AG09309 (cell line): ENCODE measurements at places on chromosomes 1 and 21.

DNA sequence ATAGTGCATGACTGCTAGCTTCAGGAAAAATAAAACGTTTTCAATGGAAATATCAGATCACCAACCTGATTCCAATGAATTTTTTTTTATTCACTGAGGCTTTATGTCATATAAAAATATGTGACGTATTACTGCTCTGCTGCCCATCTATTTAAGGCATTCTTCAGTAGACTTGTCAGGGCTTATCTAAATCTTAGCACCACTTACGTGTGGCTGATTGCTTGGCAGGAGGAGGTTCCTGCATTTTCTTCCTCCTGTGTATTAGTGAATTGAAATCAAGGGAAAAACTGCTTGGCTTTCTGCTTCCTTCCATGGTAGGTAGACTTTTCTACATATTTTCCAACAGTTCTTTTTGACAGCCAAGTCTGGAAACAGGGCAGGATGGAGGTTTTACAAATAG is 80.3 kb downstream of the ROR1 start:
- no peak for DNase-seq

GRCh38 chr1:89660224-89661061 is 27.5 kb downstream of the LRRC8C start:
- DNase-seq: no peak

GRCh38 chr1:10528066-10529014 is 53.6 kb downstream of the PEX14 start:
- DNase-seq: no peak

DNA sequence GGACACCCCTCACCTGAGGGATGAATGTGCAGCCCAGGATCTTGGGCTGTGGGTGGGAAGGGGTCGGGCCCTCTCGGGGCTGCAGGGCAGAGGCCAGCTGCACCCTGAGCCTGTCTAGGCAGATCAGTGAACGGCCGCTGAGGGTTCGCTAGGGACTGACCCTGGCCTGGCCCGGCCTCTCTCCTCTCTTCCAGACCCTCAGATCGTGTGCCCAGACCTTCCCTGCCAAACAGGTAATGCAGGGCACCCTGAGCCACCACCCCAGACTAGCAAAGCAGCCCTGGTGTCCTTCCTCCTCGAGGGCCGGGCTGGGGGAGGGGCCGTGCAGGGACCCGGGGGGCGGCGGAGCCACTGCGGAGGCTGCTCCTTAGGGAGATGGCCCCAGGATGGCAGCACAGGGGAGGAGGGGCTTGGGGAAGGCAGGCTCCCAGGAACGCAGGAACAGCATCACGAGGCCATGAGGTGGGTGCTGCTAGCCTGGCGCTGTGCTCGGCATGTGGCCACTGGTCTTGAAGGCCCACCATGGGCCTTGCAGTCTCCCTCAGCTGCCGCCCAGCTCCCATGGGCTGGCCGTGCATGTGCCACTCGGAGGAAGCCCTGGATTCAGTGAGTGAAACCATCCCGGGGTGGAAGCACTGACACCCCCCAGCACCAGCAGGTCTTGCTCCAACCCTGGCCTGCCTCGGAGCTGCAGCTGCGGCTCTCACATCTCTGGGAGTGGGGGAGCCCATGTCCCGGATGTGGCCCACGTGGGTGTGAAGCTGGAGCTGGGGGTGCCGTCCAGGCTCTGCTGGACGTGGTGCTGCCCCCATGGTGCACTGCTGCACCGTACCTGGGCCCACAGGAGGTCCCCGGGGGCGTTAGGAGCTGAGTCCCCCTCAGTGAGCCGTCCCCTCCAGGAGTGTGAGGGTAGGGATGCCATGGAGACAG is 28.7 kb downstream of the COL6A2 start:
- DNase-seq: no peak

GRCh38 chr21:32978331-32979270 is 47.1 kb upstream of the OLIG2 start:
- no peak for DNase-seq

GRCh38 chr21:42746240-42746592 is 92.8 kb downstream of the PDE9A start:
- DNase-seq: no peak

DNA sequence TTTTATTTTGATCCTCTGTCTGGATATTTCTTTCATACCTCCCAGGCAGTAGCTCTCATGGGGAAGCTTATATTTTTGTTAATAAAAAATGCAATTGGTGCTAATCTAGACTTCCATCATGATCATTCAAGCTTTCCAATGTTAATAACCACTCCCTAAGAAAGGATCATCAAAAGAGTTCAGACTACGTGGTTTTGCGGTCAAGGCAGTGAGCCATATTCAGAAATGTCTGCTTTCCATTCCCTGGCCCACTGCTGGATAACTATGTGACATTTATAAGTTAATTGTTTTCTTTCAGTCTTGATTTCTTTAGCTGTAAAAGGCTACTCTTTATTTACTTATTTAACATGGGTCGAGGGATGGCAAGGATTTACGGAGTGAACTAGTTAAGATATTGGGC is 414.6 kb downstream of the LMO4 start:
- no peak for DNase-seq

DNA sequence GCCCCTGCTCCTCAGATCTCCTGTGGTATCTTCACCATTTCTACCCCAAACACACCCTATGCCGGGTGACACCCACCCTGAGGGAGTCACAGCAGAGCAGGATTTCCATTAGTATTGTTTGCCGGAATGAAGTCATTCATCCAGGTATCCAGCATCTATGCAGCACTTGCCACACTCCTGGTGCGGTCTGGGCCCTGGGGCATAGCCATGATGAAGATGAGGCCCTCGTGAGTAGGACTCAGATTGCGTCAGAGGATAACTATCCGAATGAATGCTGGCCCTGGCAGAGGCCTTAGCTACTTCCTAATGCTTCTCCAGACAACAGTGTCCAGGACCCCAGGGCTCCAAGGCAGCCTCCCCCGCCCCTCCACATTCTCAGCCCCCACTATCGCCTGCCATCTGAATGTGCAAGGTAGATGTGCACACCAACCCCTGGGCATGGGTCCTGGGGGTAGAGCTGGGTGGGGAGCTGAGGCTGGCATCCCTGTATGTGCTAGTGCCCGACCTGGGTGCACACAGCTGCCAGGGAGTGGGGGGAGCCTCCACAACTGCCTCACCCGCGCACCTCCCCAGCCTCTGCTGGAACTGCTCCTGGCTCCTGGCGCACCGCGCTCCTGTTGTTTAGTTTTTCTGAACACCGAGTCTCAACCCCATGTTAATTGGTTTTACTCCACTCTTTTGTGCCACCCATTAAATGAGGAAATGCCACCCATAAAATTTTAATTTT is 25.5 kb upstream of the ZC3H12A start:
- no peak for DNase-seq

DNA sequence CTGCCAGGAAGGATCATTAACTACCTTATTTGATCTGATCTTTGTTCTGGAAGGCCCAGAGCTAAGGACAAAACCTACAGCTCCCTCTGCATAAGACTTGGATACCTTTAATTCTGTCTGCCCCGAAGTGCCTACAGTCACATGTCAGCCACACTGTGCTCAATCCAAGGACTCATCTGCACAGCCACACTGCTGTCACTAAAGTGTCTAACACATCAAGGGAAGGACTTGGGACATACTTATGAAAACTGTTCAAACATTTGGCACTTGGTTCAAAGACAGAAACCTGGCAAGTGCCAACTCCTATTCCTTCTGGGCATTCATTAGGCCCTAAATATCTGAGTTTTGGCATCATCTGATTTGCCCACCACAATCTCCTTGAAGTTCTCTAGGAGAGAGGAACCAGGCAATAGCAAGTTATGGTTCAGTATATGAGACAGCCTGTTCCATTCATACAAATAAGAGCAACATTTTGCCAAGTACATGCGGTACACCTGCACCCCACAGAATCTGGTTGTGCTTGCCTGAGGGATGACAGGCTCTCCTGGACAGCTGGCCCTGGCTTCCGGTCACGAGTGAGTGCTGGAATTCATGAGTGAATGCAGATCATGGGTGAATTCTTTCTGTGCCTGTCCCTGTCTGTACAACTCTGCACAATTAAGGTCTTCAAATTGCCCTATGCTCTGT is 105.9 kb downstream of the KCNK1 start:
- DNase-seq: no peak

GRCh38 chr21:27715131-27715530 is 748.2 kb upstream of the ADAMTS5 start:
- DNase-seq: no peak

DNA sequence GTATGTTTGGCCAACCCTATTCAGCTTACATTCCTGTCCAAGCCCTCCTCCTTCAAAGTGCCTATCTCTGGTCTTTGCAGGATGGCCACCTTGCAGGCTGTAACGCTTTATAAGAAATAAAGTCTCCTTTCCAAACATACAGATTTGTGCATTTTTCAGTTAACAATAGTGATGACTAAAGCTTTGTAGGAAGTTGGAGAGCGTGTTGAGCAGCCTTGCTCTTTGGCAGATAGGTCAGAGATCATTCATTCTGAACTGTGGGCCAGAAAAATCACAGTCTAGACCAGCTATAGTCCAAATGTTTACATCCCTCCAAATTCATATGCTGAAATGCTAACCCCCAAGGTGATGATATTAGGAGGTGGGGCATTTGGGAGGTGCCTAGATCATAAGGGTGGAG is 34.0 kb upstream of the FAM89A start:
- no peak for DNase-seq

GRCh38 chr1:59169703-59170102 is 127.2 kb upstream of the FGGY start:
- no peak for DNase-seq

DNA sequence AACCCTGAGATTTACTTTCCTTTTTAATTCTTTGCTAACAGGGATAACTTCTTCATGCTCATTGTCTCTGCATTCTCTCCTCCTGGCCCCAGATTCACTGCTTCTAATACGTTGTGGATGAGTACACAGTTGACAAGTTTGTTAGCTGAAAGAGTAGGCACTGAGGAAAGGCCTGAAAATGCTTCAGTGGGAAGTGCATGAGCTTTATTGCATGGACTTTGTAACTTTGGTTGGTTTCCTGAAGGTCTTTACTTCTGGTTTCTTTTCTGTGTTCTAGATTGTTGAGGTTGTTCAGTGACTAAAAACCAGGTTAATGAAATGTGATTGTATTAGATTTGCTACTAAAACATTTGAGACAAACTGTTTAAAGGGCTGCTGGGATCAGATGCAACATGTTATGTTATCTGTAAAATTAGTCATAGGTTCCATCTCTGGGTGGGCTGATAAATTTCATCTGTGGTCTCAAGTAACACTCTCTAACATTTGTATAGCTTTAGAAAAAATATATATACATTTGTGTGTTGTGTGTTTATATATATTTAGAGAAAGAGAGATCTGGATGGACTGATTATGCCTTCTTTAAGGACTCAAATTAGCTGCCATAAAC is 19.1 kb downstream of the LRIG2 start:
- no peak for DNase-seq

GRCh38 chr1:25912076-25912831 is 6.0 kb upstream of the STMN1 start:
- DNase-seq: no peak

DNA sequence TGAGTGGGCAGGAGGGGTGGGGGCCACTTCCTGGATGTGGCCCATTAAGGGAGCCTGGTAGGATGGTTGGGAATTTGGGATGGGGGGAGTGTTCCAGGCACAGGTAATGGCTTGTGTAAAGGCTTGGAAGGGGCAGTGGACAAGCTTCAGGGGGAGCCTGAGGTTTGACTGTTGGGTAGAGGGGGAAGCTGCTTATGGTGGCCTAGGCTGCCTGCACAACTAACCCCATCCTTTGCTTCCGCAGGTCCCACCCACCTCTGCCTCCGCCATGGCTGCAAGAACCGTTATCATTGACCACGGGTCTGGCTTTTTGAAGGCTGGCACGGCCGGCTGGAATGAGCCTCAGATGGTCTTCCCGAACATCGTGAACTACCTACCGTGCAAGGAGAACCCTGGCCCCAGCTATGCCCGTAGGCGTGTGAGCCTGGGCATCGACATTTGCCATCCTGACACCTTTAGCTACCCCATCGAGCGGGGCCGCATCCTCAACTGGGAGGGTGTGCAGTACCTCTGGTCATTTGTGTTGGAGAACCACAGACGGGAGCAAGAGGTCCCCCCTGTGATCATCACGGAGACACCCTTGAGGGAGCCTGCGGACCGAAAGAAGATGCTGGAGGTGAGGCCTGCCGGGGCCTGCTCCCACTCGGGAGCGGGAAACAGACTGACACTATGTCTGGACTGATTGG is 67.8 kb downstream of the ACTL8 start:
- DNase-seq: no peak

DNA sequence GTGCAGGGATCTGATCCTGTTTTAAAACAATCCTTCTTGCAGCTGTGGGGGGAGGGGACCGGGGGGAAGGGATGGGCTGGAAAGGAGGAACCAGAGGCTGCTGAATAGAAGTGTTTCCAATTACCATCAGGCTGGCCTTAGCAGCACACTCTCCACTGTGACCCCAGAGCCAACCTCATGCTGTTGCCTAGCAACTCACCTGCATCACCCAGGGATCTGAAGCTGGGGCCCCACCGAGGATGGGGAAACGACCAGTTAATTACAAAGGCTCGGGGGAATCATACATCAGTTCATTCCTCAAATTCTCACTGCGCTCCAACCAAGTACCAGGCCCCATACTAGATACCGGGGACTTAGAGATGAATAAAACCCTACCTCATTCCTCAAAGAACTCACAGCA is 11.9 kb upstream of the GPX7 start:
- no peak for DNase-seq

DNA sequence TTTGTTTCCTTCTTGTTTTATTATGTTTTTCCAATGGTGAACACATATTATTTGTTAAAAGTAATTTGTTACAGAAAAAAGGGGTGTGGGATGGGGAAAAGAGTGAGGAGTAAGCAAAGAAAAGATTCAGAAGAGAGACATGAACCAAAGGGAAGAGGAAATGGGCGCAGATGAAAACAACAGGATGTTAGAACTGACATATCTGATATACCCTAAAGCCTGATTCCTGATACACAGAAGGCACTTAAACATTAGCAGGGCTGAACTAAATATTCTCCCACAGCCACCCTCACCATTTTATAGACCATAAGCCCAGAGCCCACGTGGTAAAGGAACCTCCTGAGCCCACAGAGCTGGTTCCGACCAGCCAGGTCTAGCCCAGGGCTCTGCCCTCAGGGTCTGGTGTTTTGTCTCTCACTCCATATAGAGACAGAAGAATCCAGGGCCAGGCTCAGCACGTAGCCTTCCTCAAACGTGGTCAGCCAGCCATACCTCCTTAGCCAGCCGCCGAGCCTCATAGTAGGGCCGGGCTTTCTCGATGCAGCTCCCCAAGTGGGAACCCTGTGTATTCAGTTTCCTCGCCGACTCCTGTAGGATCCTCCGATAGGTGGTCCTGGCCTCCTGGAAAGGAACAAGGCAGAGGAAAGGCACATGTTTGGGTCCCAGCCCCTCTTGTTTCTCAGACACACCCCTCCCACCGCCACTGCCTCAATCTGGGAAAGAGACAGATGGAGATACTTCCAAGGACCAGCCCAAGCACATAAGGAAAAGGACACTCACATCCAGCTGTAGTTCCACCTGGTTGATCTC is 9.5 kb downstream of the SH3BP5L start:
- no peak for DNase-seq

- DNase-seq: no peak
These were observed 299.0 kb downstream of the SMYD3 start for GRCh38 chr1:246208105-246208504.

GRCh38 chr1:58780411-58780810 is 3.4 kb downstream of the JUN start:
- DNase-seq: no peak
